ENCODE measurements at places on chromosomes 5 and 9.

DNA sequence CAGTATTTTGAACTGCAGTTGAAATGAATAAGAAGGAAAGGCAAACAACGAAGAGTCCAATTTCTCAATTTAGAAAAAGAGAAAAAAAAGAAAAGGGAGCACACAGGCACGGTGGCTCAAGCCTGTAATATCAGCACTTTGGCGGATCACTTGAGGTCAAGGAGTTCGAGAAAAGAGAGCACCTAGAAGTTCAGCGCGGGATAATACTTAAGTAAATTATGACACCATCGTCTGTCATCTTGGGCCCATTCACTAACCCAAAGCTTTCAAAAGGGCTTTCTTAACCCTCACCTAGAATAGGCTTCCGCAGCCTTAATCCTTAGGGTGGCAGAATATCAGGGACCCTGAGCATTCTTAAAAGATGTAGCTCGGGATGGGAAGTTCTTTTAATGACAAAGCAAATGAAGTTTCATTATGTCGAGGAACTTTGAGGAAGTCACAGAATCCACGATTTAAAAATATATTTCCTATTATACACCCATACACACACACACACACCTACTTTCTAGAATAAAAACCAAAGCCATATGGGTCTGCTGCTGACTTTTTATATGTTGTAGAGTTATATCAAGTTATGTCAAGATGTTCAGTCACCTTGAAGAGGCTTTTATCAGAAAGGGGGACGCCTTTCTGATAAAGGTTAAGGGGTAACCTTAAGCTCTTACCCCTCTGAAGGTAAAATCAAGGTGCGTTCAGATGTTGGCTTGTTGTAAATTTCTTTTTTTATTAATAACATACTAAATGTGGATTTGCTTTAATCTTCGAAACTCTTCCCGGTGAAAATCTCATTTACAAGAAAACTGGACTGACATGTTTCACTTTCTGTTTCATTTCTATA, 602 bp upstream of the CD274 start:
- DNase-seq, result no peak

GRCh38 chr9:71941060-71941568, 29.7 kb downstream of the C9orf85 start:
- no peak for DNase-seq

DNA sequence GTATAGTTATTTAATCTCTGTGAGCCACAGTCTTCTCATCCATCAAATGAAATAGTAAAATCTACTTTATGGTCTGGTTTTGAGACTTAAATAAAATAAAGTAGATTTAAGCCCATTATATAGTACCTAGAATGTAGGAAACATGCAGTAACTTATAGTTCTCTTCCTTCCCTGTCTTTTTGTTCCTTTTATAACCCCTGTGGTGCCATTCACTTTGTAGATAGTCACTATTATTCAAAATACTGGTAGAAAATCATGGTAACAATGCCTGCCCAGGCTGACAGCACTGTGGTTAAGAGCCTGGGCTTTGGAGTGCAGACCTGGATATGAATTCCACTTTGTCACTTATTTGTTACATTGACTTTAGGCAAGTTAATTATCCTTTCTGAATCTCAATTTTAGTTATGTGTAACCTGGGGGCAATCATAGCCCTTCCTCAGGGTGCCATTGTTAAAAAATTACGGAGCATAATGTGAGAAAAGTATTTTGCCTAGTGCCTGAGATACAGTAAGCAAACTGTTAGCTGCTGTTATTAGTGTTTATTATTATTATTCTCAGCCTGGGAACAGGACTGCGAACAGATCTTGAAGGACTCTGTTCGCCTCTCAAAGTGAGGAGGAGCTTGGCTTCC, 100.4 kb downstream of the RALGPS1 start:
- no peak for DNase-seq

- no peak for DNase-seq
These were observed 128.4 kb downstream of the MAST4 start for GRCh38 chr5:66724349-66725139.

GRCh38 chr9:116084497-116084896, 69.1 kb upstream of the PAPPA start:
- no peak for DNase-seq

GRCh38 chr9:127878001-127878651, 651 bp upstream of the AK1 start:
- DNase-seq, result peak; percentile 31

- DNase-seq, result peak; percentile 74
These were observed 77.0 kb downstream of the OXCT1 start for GRCh38 chr5:41793141-41793770.

- DNase-seq, result no peak
These were observed 134.5 kb downstream of the SEC61B start for GRCh38 chr9:99356512-99356971.

DNA sequence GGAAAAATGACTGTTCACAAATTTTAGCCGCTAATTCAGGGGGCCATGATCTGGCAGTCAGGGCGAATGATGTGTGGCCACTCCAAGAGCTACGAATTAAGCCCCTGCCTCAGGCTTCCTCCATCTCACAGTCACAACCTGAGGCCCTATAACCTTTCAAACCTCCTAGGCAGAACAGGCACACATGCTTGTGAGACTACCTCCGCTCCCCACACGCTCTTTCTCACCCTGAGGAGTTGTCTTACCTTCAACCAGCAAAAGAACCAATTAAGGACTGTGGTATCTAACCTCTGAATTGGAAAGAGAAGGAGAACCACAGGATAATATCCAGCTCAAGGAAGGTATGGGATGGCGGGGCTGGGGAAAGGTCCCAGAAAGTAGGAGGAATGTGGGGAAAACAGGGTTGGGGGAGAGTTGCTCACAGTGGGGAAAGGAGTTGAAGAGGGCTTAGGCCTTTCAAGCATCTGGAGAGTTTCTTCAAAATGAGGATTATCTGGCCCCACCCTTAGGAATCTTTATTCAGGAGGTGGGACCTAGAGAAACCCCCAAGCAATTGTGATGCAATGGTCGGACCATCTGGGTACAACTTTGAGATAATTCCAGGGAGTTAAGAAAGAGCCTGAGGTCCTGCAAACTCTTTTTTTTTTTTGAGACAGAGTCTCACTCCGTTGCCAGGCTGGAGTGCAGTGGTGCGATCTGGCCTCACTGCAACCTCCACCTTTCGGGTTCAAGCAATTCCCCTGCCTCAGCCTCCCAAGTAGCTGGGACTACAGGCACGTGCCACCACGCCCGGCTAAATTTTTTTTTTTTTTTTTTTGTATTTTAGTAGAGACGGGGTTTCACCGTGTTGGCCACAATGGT, 5.5 kb downstream of the PCDH1 start:
- peak; percentile 7 for DNase-seq

- DNase-seq, result no peak
These were observed 50.5 kb downstream of the PSD2 start for GRCh38 chr5:139845846-139846681.

- peak; percentile 72 for DNase-seq
These were observed 161.4 kb upstream of the GAS1 start for GRCh38 chr9:87108661-87109060.

DNA sequence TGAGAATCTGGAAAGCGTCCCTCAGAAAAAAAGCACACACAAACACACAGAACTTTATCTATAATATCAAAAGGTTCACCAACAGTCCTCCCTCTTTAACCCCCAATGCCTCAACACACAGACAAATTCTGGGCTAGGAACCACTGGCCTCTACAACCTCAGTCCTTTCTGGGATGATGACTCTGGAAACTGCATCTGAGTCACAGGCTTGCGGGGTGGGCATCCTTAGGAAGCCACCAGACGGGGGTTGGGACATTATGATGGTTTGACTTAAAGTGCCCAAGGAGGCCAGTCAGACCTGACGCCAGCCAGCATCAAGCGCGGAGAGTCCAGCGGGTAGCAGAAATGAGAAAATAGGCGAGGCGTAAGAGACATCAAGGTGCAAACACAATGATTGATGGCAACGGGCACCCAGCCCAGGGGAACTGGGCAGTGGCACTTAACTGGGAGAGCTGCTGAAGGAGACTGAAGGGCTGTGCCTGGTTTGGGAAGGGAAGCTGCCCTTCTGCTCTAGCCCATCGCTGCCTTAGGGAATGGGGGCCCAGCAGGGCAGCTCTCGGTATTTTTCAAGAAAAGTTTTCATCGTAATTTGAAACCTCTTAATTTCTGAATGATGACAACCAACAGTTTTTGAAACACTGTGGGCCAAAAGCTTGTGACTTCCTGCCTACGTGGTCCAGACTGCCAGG, 20.7 kb downstream of the SPRY4 start:
- DNase-seq, result no peak

GRCh38 chr9:113302792-113303418, at the start of gene RNF183:
Gene RNF183 (minus strand): TSS chr9:113303376. CDS start chr9:113298184, 5,192 bp downstream.
- DNase-seq, result no peak

GRCh38 chr9:97704851-97705250, 7.7 kb upstream of the XPA start:
- DNase-seq, result no peak

GRCh38 chr9:93600504-93600903, 24.1 kb downstream of the PHF2 start:
- no peak for DNase-seq

DNA sequence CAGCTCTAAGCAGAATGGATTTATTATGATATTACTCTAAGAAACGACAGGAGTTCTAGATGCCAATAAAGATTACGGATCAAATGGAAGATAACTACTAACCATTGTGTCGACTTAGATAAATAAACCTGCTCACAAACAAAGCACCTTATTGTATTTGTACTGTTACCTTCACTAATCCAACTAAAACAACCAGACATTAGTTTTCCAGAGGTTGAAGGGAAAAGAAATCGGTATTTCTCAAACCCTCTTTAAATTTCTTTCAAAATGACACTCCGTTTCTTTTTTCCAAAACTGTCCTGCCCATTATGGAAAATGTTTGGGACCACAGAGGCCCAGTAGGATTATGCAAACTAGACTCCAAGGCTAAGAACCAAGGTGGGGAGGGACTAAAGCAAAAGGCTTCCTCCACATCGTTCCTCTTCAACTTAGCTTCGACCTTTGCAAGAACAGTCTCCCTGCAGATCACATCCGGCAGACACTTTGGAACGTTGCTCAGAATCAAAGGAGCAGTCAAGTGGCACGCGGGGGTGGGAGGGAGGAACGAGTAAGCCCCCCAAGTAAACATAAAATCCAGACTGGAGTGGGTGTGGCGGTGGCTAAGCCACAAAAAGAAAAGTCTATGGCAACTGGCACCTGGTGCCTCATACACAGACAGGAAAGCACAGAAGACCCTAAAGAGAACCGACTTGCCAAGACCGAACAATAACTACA, 2.7 kb downstream of the MLLT3 start:
- no peak for DNase-seq

DNA sequence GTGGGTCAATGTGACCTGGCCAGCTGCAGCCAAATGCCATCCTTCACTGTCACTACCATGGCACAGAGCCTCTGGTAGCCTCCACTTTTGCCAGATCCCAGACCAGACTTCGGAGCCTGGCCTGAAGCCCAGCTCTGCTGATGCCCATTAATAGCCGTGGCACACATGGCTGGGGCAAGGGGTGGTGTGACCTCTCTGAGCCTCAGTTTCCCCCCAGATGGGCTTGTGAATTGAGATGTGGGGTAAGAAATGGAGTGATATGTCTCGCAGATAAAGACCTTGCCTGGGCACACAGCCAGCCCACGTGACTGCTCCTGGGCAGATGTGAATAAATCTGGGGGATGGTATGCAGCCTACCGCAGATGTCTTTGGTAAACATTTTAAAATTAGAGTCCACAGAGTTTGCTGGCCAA, 13.9 kb downstream of the SUSD3 start:
- DNase-seq, result peak; percentile 45

DNA sequence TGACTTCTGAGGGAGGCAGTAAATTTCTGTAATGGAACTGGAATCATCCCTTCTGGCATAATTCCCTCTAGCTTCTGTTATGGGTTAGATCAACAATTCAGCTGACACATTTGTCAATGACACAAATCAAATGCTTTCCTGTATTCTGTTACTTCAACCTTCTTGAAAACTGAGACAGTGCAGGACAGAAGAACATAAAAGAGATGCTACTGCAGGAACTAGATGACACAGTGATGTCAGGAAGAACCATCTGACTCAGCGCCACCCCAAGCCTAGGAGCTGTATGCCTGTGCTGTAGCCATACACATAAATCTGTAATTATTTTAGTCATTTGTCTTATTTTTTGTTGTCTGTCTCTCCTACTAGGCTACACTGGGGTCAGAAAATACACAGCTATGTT, 18.2 kb upstream of the CEP120 start:
- no peak for DNase-seq

- no peak for DNase-seq
These were observed 70.9 kb downstream of the TLE4 start for GRCh38 chr9:79642671-79643070.

Data from left hindlimb (tissue), 1 donor.